ENCODE measurements at places on chromosomes 7 and 10.

- no peak overlapping the region for H3K4me3 ChIP-seq
- no peak overlapping the region for H3K27ac ChIP-seq
- peaks cover 3% of the 10 kb centered on the region for H3K27me3 ChIP-seq
- no peak for DNase-seq
- H3K36me3 ChIP-seq = no peaks in the 10 kb centered on the region
Observed at GRCh38 chr10:124150807-124151417, 57.5 kb upstream of the CHST15 start.

DNA sequence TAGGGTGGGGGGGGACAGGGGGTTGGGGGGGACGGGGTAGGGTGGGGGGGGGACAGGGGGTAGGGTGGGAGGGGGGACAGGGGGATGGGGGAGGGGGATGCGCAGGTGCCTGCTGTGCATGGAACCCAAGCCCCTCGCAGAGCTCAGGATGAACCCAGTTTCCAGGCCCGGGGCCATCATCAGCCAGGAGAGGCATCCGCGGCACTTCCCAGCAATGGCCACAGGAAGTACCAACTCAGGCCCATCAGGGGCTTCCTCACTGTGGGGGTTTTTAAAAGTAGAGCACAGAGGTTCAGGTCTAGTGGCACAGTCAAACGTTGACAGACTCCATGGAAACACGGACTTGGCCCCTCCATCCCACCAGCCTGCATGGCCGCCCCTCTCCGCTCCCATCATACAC, 172.7 kb downstream of the DIP2C start:
- peak; percentile 67 for DNase-seq
- no peak overlapping the region for H3K4me3 ChIP-seq
- H3K36me3 ChIP-seq = no peaks in the 10 kb centered on the region
- peaks cover 69% of the 10 kb centered on the region for H3K4me1 ChIP-seq

DNA sequence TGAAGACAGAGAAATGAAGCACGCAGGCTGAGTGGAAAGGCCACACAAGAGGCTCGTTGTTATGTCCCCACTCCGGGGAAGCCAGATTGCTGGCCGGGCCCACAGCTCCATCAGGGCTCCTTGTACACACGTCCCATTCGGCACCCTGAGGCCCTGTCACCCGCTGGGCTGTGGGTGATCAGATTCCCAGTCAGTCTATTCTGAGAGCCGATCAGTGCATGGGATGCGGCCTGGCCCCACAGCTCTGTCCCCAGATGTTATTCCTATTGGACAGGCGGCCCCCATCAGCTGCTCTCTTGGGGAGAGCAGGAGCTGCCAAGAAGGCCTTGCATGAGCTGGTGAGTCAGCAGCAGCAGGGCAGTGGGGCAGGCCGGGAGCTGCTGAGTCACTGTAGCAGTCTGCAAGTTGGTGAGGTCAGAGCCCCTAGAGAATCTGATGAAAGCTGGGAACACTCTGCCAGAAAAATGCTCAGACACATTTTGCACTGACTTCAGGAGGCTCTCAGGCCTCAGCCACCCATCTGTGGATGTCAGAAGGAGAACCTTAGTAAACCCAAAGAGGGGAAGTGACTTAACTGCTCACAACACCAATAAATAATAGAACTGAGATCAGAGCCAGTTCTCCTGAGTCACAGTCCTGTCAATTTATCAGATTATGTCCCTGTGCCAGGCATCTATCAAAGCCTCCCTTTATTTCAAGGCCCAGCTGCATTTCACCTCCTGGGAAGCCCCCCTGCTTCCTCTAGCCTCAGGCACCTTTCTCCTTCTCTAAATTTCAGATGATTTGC, 9.4 kb upstream of the PSAP start:
- H3K27ac ChIP-seq = peak overlapping the region; percentile 99
- peaks cover 16% of the 10 kb centered on the region for H3K4me1 ChIP-seq
- H3K36me3 ChIP-seq = no peaks in the 10 kb centered on the region

DNA sequence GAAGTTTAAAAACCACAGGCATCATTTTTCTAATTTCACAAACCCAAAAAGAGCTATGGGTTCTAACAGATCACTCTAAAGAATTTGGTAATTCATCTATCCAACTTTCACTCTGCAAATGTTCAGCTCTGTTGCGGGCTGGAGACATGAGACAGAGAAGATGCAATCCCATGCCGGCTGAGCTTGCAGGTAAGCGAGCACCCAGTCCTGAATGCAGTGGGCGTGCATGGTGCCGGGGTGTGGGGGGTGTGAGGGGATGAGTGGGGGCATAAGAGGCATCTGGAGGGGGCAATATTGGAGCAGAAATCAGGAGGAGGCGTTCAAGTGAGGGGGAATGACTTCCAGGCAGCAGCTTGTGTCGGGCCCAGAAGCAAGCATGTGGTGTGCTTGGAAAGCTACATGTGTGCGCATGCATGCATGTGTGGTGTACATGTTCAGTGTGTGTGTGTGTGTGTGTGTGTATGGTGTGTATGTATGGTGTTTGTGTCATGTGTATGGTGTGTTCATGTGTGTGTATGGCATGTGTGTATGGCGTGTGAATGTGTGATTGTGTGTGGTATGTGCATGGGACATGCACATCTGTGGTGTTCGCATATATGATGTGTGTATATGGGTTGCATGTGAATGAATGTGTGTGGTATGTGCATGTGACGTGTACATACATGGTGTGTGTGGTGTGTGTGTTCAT, 172.9 kb downstream of the PRKCQ start:
- DNase-seq = no peak
- H3K27ac ChIP-seq = no peak overlapping the region
- peaks cover 7% of the 10 kb centered on the region for H3K4me1 ChIP-seq
- no peaks in the 10 kb centered on the region for H3K27me3 ChIP-seq

- peaks cover 4% of the 10 kb centered on the region for H3K4me1 ChIP-seq
- no peaks in the 10 kb centered on the region for H3K36me3 ChIP-seq
- H3K27ac ChIP-seq = no peak overlapping the region
- H3K27me3 ChIP-seq = peaks cover 17% of the 10 kb centered on the region
- DNase-seq = no peak
- peak overlapping the region; percentile 55 for H3K4me3 ChIP-seq
Observed at GRCh38 chr7:100568176-100568895, 5.4 kb downstream of the SAP25 start.

GRCh38 chr7:93235541-93235940, 3.4 kb downstream of the VPS50 start:
- no peak overlapping the region for H3K4me3 ChIP-seq
- H3K27me3 ChIP-seq = no peaks in the 10 kb centered on the region
- peaks cover 5% of the 10 kb centered on the region for H3K4me1 ChIP-seq
- no peak for DNase-seq

DNA sequence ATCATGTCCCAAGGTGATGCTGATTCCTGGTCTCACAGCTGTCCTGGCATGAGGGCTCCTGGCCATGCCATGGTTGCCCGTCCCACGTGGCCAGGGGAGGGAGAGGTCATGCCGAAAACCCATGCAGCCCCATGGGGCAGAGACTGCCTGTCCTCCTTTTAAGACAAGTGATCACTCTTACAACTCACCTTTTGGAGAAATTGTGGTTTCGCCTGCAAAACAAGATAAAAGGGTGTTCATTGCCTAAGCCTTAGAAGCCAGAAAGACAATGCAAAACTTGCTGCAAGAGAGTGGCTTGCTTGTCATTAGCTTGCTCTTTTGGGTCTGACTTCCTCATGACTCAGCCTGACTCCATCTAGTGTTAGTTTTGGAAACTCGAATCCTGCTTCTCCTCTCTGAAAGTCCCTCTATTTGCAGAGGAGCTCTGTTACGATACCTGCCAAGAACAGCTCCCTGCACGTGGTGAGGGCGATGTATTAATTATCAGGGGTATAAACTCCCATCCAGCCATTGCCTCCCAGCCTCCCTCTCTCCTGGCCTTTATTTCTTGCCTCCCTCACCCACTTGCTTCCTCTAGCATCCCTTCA, 26.7 kb downstream of the TMEM273 start:
- peaks cover 3% of the 10 kb centered on the region for H3K27me3 ChIP-seq
- H3K4me3 ChIP-seq = no peak overlapping the region
- H3K27ac ChIP-seq = no peak overlapping the region

DNA sequence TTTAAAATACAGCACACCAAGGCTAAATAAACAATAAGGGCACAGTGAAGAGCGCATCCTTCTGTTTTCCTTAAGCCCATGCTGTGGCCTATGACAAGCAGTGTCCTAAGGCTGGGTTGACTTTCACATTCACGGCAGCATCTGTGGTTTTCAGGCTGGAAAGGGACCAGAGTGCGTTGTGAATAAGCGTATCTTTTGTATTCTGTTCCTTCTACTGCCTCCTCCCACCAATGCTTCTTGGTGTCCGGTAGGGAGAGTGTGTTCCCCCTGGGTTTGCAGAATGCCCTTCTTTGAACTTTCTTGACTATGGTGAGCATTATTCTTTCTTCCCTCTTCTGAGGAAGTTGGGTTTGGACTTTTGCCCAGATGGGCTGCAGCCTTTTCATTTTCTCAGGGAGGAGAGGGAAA, 73.6 kb downstream of the ABCA13 start:
- H3K4me1 ChIP-seq = peaks cover 45% of the 10 kb centered on the region
- peaks cover 14% of the 10 kb centered on the region for H3K36me3 ChIP-seq
- no peak for DNase-seq
- H3K27ac ChIP-seq = peak overlapping the region; percentile 36
- no peaks in the 10 kb centered on the region for H3K27me3 ChIP-seq
- H3K4me3 ChIP-seq = no peak overlapping the region

DNA sequence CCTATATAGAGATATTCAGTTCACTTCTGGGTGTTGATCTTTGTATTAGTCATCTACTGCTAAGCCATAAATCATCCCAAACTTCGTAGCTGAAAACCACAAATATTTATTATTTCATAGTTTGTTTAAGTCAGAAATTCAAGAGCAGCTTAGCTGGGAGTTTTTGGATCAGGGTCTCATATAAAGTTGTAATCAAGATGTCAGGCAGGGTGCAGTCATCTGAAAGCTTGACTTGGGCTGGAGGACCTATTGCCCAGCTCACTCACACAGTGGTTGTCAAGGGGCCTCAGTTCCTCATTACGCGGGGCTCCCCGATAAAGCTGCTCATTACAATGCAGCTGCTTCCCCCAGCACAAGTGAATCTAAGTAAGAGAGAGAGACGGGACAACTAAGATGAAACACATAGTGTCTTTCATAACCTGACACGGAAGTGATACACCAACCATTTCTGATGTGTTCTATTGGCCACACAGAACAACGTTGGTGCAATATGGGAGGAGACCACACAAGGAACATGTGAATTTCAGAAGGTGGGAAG, 15.7 kb downstream of the PPP1R3C start:
- no peak overlapping the region for H3K4me3 ChIP-seq
- no peak for DNase-seq
- H3K36me3 ChIP-seq = peaks cover 6% of the 10 kb centered on the region
- H3K27me3 ChIP-seq = no peaks in the 10 kb centered on the region
- H3K4me1 ChIP-seq = no peaks in the 10 kb centered on the region

Measured in glutamatergic neuron (in vitro differentiated cells).